Inflammatory macrophage treated with lipopolysaccharide for 4 hours (primary cell): ENCODE measurements at places on chromosomes 5 and 9.
A peak's percentile ranks its signal among the peaks of the same experiment; 100 is the strongest.

DNA sequence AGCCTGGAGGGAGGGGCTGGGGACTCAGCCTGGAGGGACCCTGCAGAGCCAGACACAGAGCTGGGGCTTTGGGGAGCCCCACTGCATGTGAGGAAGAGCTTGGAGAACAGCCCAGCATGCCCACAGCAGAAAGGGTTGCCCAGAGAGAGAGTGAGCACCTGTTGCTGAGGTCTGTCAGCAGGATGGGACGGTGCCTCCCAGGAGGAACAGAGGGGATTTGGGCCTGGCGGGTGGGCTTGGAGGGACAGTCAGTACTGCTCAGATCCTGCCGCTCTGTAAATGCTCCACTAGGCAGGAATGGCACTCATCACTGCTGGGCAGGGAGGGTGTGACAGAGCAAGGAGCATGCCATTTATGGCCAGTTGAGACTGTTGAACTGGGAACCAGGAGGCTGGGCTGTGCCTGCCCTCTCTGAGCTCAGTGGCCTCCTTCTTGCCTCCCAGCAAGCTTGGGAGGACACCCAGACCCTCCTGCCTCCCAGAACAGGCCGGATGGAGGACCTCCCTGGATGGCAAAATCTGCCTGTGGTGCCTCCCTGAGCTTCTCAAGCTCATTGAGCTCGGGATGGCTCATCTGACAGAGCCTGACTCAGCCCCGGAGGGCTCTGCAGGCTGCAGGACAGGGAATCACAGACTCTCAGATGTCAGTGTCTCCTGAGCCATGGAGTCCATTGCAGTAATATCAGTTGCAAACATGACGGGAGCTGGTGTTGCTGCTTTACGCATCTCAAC, 786 bp upstream of the HRCT1 start:
- no peak for DNase-seq

GRCh38 chr5:56829137-56829908, 14.0 kb downstream of the MAP3K1 start:
- DNase-seq, result peak; percentile 13

DNA sequence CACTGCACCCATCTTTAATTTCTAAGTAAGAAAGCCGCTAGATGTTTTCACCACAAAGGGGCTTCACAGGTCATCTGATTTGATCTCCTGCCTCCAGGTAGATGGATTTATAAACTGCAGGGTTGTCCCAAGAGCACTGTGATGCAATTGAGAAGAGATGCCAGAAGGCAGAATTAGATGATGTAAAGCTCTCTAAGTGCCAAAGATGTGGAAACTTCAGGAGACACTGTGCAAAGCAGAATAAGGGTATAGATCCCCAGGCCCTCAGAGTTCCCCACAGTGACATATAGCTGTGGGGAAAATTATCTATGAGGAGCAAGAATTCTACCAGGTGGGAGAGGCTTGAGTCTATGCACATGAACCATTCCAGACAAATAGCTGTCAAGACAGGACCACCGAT, 90.5 kb downstream of the FSTL4 start:
- no peak for DNase-seq

- DNase-seq, result no peak
Measured at GRCh38 chr9:94811074-94811473, 84.6 kb downstream of the AOPEP start.

GRCh38 chr9:12352045-12352315, 341.2 kb upstream of the TYRP1 start:
- no peak for DNase-seq

DNA sequence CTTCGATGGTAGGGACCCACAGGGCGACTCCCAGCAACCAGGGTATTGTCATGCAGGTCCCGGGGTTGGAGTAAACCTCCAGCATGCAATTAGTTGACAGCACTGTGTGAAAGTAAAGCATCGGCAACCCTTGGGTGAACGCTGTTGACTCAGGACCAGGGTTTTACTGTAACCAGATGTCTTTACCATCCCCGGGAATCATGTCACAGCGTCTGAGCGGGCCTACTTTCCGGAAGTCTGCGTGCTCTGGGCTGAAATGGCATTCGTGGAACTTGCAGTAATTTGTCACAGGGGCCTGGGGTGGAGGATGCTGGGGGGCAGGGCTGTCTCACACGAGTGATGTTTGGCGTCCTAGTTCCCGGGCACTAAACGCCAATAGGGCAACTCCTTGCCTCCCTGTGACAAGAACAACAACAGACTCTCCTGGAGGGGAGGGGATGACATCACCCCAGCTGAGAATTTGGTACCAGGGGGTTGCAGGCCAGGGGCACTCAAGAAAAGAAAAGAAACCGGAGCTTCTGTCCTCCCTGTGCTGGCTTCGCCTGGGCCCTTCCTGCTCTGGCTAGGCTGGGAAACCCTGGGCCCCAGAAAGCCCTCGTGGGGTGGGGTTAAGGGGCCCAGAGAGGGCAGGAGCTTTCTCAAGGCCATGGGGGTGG, 10.1 kb upstream of the UBAC1 start:
- no peak for DNase-seq

GRCh38 chr5:132114150-132115121, 40.8 kb downstream of the CSF2 start:
- peak; percentile 63 for DNase-seq

- no peak for DNase-seq
Measured at GRCh38 chr9:78865737-78866136, 568.8 kb downstream of the PSAT1 start.

DNA sequence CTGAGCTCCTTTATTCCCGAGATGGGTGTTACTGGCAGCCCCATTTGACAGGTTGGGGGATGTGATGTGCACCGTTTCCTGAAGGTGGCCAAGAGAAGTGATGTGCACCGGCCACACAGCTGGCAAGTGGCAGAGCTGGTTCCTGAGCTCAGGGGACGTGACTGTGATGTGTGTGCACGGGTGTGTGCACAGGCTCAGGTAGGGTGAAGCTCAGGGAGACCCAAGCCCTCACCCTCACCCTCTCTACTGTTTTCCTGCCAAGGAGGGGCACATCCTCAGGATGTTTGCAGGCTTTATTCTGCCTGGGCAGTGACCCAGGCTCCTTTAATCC, 56.6 kb downstream of the WWC1 start:
- DNase-seq, result no peak

- peak; percentile 19 for DNase-seq
Measured at GRCh38 chr9:96875461-96876142, 21.3 kb upstream of the ZNF782 start.

DNA sequence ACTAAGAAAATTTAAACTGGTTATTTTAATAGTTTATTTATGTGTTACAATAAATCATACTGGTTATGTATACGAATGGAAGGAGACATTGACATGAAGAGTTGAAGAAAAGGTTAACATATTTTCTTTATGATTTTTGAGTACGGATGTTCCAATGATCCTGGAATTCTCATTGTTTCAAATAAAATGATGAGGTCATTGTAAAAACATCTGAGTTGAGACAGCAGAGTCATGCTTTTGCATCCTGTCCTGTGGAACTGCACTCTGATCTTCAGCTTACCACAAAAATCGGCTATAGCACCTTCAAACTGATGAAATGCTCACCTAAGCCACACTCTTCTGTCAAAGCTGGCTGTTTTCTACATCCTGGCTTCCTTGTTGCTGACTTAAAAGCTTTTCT, 67.8 kb downstream of the PTCD2 start:
- DNase-seq, result no peak

GRCh38 chr9:14300040-14300439, 13.9 kb downstream of the NFIB start:
- no peak for DNase-seq

DNA sequence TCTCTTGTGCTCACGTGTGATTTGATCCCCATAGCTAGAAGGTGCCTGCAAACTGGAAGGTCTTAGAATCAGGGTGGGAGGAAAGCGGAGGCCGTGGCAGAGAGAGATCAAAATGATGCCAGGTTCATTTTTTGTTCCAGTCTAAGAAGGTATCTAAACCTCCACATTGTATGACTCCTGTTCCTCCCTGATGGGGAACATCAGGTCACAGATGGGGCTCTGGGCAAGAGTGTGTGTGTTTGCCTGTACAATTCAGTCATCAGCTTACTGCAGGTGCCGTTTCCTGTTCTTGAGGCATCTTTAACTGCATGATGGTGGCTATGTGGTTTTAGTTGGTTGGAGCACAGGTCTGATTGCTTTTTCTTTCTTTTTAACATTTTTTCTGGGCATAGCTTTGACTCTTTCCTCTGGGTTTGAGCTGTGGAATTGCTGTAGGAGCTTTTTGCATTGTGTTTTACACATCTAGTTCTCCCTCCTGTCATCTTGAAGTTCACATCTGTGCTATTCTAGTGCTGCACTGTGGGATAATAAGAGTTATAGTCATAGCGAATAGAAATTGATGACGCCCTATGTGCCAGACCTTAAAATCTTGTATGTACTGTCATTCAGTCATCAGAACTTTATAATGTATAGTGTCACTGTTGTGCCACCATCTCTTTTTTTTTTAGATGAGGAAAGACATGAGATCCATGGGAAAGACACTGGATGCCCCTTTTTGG, 30.8 kb downstream of the ARHGAP26 start:
- DNase-seq, result no peak

DNA sequence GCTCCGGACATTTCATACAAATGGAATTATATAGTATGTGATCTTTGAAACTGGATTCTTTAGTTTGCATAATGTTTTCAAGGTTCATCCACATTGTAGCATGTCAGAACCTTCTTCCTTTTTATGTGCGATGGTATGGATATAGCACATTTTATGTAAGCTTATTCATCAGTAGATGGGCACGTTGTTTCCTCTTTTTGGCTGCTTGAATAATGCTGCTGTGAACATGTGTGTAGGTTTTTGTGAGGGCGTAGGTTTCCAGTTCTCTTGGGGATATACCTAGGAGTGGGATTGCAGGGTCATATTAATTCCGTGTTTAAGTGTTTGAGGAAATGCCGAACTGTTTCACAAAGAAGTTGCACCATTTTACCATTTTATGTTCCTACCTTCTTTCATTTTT, 187.8 kb downstream of the NR3C1 start:
- DNase-seq, result peak; percentile 87

DNA sequence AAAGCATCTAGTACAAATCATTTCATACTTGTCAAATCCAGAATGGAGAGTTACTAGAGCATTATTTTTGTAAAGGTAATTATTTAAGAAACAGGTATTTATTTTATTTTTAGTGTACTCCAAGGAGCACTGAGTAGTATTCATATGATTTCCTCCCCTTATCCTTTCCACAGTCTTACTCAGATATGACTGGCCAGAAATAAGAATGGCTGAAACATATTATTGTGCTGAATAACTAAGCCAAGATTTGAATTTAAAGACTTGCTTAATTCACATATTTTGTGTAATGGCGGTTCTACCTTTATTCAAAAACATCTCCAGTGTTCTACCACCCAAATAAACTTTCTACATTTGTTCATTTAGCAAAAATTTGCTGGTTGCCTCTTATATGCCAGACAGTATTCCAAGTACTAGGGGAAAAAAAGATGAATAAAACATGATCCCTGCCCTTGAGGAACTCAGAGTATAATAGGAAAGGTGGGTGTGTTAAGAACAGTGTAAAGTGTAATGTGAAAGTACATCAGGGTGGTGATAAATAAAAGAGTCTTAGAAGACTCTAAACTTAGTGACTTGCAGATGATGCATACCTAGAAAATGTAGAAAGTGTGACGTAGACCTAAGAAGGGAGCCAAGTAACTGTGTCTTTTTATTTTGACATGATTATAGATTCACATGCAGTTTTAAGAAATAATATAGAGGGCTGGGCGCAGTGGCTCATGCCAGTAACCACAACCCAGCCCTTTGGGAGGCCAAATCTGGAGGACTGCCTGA, 110.4 kb upstream of the GRHPR start:
- no peak for DNase-seq

- DNase-seq, result no peak
Measured at GRCh38 chr5:32450952-32451351, 6.4 kb upstream of the ZFR start.

DNA sequence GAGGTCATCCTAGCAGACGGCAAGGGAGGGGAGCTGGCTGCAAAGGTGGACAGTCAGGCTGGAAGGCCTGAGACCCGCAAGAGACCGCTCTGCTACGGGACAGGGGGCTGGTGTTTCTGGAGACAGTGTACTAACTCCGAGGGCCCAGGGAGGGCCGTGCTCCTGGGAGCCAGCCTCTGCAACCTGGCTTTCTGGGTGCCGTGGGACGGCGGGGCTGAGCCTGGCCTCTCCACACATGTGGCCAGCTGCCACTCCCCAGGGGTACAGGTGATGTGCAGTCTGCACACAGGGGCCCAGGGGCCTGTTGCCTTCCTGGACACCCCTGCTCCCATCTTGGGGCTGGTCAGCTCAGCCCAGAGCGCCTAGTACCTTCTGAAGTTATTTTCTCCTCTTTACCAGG, 92.2 kb downstream of the MRPL36 start:
- DNase-seq, result no peak

GRCh38 chr5:90169078-90169477, 240.5 kb downstream of the CETN3 start:
- DNase-seq, result no peak

DNA sequence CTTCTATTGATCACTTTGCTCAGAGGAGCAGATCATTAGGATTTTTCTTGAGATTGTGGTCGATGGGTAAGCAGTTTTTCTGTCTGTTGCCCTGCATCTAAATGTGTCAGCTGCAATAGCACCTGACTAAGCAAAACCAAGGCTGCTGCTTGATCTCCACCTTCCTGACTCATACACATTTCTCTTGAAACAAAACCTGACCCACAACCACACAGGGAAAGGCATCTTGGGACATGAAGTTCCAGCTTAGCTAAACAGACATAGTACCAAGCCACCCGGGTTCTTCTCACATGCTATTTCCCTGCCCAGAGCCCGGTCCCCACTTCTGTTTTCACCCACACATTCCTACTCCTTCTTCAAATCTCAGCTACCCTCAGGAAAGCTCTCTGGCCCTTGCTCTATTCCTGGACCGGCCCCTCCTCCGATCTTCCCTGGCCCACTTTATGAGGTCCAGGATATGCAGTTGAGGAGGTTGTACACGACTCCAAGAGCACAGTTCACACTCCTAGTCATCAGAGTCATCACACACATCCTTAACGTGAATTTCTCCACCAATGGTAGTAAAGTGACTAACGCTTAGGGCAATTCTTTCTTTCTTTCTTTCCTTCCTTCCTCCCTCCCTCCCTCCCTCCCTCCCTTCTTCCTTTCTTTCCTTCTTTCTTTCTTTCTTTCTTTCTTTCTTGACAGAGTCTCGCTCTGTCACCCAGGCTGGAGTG, 16.0 kb upstream of the ZBTB43 start:
- DNase-seq, result peak; percentile 28

- peak; percentile 6 for DNase-seq
Measured at GRCh38 chr5:101643794-101644193, 652.3 kb downstream of the SLCO4C1 start.

DNA sequence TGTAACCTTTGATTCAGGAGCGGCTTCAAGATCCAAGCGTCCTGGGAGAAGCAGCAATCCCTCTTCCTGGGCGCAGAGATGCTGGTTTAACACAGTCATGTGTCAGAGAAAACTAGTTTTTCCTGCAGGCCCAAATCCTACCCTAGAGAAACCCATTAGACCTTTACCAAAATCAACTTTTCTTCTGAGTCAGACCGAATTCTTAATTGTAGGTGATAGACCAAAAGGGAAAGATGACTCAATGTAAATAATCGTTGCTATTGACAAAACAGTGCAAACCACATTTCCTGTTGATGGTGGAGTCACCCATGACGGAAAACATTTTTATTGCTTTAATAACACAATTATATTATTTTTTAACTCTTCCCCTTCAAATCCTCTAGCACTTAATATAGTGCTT, 40.1 kb downstream of the SLC1A1 start:
- no peak for DNase-seq
